ENCODE measurements at places on chromosomes 13 and 19.

DNA sequence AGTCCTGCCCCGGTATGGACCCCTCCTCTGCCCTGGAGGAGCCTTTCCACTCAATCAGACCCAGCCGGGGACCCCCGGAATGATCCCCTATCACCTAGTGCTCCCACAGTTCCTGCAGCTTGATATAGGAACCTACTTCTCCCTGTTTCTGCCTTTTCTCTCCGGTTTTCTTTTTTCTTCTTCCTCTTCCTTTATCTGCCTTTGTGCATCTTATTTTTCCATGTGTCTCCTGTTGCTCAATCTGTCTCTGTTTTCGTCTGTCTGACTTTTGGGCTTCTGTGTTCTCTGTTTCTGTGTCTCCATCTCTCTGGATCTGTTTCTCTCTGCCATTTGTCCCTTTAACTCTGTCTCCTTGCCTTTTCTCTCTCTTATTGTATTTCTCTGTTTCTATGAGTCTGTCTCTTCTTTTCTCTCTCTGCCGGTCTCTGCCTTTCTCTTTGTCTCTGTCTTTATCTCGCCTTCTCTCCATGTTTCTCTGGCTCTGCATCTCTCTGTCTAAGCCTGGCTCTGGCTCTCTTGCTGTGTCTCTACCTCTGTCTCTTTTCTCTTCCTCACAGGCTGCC is 10.0 kb downstream of the MEGF8 start:
- H3K4me3 ChIP-seq, result no peak overlapping the region
- no peak overlapping the region for H3K27ac ChIP-seq
- no peak for DNase-seq
- no peaks in the 10 kb centered on the region for H3K27me3 ChIP-seq

DNA sequence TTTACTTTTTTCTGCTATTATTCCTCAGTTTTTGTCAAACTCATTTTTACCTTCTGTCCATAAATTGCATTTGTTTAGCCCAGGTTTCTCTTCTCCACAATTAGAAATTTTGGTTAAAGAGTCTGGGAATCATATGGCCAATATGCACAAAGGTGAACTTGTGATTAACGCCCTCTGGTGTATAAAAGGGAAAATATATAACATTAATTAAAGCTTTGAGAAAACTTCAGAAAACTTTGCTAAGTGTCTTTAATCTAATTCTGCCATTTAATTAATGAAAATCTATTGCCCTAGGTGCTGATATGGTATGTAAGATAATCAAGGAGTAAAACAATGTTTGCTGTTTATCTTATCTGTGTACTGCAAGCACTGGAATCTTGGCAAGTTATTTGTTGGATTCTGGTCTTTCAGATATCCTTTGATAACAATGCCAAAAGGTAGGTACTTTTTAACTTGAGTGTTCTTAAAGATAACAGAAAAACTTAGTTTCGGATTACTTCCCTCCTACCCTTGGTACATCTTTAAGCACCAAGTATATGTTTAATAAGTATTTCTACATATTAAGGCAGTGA is 402.6 kb downstream of the SUCLA2 start:
- H3K4me3 ChIP-seq, result no peak overlapping the region
- H3K36me3 ChIP-seq, result no peaks in the 10 kb centered on the region
- no peaks in the 10 kb centered on the region for H3K27me3 ChIP-seq
- H3K27ac ChIP-seq, result no peak overlapping the region

DNA sequence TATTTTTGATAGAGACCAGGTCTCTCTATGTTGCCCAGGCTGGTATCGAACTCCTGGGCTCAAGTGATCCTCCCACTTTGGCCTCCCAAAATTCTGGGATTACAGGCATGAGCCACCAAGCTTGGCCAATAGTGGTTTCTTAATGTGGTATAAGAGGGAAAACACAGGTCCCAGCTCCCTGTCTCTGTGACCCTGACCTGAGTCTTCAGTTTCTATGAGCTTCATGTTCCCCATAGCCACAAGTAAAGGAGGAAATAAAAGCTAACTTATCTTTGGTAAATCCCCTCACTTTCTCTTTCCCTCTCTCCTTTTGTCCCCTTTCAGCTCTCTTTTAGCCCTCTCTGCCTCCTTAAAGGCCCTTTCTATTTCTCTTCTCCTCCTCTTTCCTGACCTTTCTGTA is 50.3 kb downstream of the ABCC4 start:
- no peak for DNase-seq
- H3K27ac ChIP-seq, result no peak overlapping the region
- H3K27me3 ChIP-seq, result no peaks in the 10 kb centered on the region
- no peaks in the 10 kb centered on the region for H3K36me3 ChIP-seq

- H3K27me3 ChIP-seq, result no peaks in the 10 kb centered on the region
- H3K27ac ChIP-seq, result no peak overlapping the region
- no peaks in the 10 kb centered on the region for H3K36me3 ChIP-seq
- no peak overlapping the region for H3K4me3 ChIP-seq
- DNase-seq, result no peak
- no peaks in the 10 kb centered on the region for H3K4me1 ChIP-seq
These were observed 131.5 kb upstream of the GJB6 start for GRCh38 chr13:20363603-20364002.

- H3K4me1 ChIP-seq, result no peaks in the 10 kb centered on the region
- H3K27me3 ChIP-seq, result no peaks in the 10 kb centered on the region
- no peak overlapping the region for H3K4me3 ChIP-seq
- no peak for DNase-seq
These were observed 202.7 kb downstream of the PCCA start for GRCh38 chr13:100291624-100292023.

- H3K36me3 ChIP-seq, result no peaks in the 10 kb centered on the region
- H3K27ac ChIP-seq, result no peak overlapping the region
- H3K27me3 ChIP-seq, result no peaks in the 10 kb centered on the region
- no peak overlapping the region for H3K4me3 ChIP-seq
These were observed 28.7 kb upstream of the FAM216B start for GRCh38 chr13:42752731-42753130.

- no peaks in the 10 kb centered on the region for H3K36me3 ChIP-seq
- H3K4me1 ChIP-seq, result no peaks in the 10 kb centered on the region
- no peak overlapping the region for H3K4me3 ChIP-seq
These were observed 96.2 kb downstream of the COL4A2 start for GRCh38 chr13:110403315-110403714.

- H3K27ac ChIP-seq, result no peak overlapping the region
- H3K4me3 ChIP-seq, result no peak overlapping the region
- H3K36me3 ChIP-seq, result no peaks in the 10 kb centered on the region
- no peaks in the 10 kb centered on the region for H3K27me3 ChIP-seq
These were observed 3.8 kb upstream of the GRTP1 start for GRCh38 chr13:113367771-113368170.

DNA sequence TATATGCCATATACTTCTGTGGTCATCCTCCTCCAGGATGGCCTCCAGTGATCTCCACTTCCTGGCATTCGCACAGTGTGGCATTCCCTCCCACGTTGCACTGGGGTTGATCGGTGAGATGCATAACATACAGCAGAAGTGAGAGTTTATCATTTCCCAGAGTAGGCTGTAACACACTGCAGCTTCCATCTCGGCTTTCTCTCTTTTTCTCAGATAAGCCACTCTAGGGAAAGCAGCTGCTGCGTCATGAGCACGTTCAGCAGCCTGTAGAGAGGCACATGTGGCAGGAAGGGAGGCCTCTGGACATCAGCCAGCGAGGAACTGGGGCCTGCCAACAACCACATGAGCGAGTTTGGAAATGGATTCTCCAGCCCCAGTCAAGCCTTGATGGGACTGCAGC is 807.1 kb downstream of the DIAPH3 start:
- no peaks in the 10 kb centered on the region for H3K4me1 ChIP-seq
- H3K36me3 ChIP-seq, result no peaks in the 10 kb centered on the region
- no peak for DNase-seq
- no peaks in the 10 kb centered on the region for H3K27me3 ChIP-seq

GRCh38 chr19:1324806-1325567 is 39.3 kb downstream of the EFNA2 start:
- H3K4me1 ChIP-seq, result peaks cover 6% of the 10 kb centered on the region
- DNase-seq, result no peak
- H3K27ac ChIP-seq, result no peak overlapping the region

GRCh38 chr19:33309826-33310225 is 7.5 kb upstream of the CEBPA start:
- H3K4me3 ChIP-seq, result no peak overlapping the region
- no peak for DNase-seq
- no peaks in the 10 kb centered on the region for H3K4me1 ChIP-seq
- no peaks in the 10 kb centered on the region for H3K27me3 ChIP-seq
- no peak overlapping the region for H3K27ac ChIP-seq
- no peaks in the 10 kb centered on the region for H3K36me3 ChIP-seq

DNA sequence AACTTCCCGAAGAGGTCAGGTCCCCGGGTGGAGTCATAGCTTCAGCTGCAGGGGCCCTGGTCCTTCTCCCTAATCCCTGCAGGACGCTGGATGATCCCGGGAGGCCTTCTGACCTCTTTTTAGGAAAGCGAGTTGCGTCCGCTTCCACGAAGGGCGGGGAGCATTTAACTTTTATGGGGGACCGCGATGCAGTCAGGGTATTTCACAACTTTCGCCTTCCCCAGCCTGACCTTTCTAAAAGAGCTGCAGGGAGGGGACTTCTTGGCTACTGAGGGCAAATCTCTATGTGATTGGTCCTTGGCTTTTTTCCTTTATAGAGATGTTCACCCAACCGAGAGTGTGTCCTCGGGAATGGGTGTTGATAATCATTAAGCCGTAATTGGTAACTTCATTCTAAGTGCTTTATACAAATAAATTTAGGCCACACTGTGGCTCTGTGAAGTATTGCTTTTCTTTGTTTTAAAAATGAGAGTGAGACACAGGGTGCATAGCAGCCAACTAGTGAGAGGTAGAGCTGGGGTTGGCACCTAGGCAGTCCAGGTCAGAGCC is 778 bp downstream of the ZNF230 start:
- peaks cover 13% of the 10 kb centered on the region for H3K36me3 ChIP-seq
- peaks cover 8% of the 10 kb centered on the region for H3K4me1 ChIP-seq
- DNase-seq, result peak; percentile 27

DNA sequence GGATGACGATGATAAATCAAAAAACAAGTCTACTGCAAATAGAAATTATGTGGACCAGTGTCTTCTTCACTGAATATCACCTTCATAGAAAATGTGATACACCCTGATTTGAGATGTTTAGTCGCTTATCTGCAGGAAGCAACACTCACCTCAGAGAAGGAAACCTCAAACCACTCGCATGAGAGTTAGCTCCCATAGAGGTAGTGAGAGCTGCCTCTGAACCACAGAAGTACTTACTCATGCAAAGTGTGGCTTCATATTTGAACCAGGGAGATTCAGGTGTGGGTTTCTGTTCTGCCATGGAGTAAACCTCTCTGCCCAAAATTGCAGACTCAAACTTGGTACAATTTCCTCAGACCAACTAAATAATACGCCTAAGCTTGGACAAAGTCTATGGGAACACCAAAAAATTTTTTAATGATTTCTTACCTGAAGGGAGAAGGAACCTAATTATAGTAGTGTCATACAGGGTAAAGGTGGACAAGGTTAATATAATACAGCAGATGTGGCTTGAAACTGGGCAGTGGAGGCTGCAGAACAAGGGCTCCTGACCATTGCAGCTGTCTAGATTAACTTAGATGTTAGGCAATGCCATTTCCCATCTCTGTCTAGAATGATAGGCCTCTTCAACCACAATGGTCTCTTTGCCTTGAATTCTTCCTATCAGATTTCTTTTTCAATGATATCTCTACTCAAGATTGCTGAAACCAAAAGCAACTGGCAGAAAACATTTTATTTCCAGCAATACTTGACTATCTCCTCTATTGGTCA is 29.6 kb upstream of the RCBTB2 start:
- no peaks in the 10 kb centered on the region for H3K36me3 ChIP-seq
- no peak overlapping the region for H3K27ac ChIP-seq
- peaks cover 31% of the 10 kb centered on the region for H3K4me1 ChIP-seq
- H3K4me3 ChIP-seq, result peak overlapping the region; percentile 12
- DNase-seq, result peak; percentile 67

DNA sequence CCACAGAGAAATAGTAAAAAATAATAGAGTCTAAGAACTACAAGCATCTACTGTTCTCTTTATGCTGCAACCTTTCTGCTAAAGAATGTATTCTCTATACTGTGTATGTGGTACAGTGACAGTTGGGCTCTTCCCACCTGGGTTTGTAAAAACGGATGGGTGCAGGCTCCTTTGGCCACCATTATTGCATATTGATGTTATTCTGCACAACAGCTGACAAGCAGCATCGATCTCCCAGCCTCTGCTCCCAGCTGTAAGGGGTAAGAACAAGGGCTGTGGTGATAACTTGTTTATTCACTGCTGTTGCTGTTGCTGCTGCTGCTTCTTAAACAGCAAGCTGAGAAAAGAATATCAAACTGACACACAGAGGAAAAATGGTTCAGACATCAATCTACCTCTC is 56.1 kb downstream of the KCNRG start:
- no peak overlapping the region for H3K4me3 ChIP-seq
- peaks cover 3% of the 10 kb centered on the region for H3K27me3 ChIP-seq
- H3K36me3 ChIP-seq, result no peaks in the 10 kb centered on the region
- no peak for DNase-seq
- no peak overlapping the region for H3K27ac ChIP-seq

DNA sequence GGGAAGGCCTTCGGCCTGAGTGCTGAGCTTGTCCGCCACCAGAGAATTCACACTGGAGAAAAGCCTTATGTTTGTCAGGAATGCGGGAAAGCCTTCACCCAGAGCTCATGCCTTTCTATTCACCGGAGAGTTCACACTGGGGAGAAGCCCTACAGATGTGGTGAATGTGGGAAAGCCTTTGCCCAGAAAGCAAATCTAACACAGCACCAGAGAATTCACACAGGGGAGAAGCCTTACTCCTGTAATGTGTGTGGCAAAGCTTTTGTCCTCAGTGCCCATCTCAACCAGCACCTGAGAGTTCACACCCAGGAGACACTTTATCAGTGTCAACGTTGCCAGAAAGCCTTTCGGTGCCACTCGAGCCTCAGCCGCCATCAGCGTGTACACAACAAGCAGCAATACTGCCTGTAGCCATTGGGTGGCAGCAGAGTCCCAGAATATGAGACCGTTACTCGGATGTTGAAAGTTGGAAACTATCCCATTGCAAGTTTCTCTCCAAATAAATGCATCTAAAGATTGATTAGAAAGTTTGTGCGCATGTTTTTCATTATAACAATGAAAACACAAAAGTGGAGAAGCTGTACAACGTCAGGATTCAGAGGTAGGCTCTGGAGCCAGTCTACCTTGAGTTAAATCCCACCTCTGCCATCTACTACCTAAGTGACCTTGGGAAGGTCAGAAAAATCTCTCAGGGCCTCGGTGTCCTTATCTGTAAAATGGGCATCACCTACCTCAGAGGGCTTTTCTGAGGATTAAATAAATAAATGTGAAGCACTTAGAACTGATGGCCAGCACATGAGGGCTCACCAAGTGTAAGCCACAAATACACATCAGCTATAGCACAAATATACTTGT is 21.1 kb downstream of the ZNF473 start:
- no peak overlapping the region for H3K4me3 ChIP-seq
- peaks cover 26% of the 10 kb centered on the region for H3K36me3 ChIP-seq
- no peak overlapping the region for H3K27ac ChIP-seq
- DNase-seq, result peak; percentile 60

- no peaks in the 10 kb centered on the region for H3K4me1 ChIP-seq
- no peak overlapping the region for H3K4me3 ChIP-seq
- H3K36me3 ChIP-seq, result no peaks in the 10 kb centered on the region
- H3K27ac ChIP-seq, result no peak overlapping the region
- peaks cover under 1% of the 10 kb centered on the region for H3K27me3 ChIP-seq
These were observed 5.6 kb upstream of the CACNG6 start for GRCh38 chr19:53985863-53986262.

- no peaks in the 10 kb centered on the region for H3K4me1 ChIP-seq
- peaks cover 25% of the 10 kb centered on the region for H3K36me3 ChIP-seq
- H3K27ac ChIP-seq, result no peak overlapping the region
- DNase-seq, result no peak
- H3K27me3 ChIP-seq, result no peaks in the 10 kb centered on the region
- H3K4me3 ChIP-seq, result peak overlapping the region; percentile 1
These were observed 1.5 kb downstream of the MYPOP start for GRCh38 chr19:45900738-45901431.

GRCh38 chr19:11832253-11832912 is 16.1 kb upstream of the ZNF439 start:
- DNase-seq, result no peak
- peak overlapping the region; percentile 16 for H3K4me3 ChIP-seq
- no peaks in the 10 kb centered on the region for H3K27me3 ChIP-seq
- no peak overlapping the region for H3K27ac ChIP-seq
- H3K4me1 ChIP-seq, result no peaks in the 10 kb centered on the region
- H3K36me3 ChIP-seq, result peaks cover 14% of the 10 kb centered on the region
